ENCODE measurements at places on chromosomes 4 and X.

DNA sequence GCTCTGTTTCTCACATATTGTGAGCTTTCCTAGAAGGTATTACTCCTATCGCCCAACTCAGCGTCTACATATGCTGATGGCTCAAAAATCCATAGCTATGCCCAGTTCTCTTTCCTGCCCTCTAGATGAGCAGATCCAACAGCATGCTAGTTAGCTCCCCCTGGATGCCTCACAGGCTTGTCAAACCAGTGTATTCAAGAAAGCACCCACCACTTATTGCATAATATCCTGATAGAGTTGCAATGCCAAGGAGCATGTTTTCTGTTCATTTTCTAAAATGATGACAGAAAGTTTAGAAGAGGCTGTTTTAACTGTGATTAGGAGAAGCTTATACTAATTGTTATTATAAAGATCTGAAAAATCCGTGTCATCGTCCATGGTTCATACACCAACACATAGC lies 1.9 kb upstream of the PACRGL start:
- DNase-seq = peak; percentile 8

- no peak for DNase-seq
These were observed 82.3 kb downstream of the NEK1 start for GRCh38 chr4:169530048-169530447.

DNA sequence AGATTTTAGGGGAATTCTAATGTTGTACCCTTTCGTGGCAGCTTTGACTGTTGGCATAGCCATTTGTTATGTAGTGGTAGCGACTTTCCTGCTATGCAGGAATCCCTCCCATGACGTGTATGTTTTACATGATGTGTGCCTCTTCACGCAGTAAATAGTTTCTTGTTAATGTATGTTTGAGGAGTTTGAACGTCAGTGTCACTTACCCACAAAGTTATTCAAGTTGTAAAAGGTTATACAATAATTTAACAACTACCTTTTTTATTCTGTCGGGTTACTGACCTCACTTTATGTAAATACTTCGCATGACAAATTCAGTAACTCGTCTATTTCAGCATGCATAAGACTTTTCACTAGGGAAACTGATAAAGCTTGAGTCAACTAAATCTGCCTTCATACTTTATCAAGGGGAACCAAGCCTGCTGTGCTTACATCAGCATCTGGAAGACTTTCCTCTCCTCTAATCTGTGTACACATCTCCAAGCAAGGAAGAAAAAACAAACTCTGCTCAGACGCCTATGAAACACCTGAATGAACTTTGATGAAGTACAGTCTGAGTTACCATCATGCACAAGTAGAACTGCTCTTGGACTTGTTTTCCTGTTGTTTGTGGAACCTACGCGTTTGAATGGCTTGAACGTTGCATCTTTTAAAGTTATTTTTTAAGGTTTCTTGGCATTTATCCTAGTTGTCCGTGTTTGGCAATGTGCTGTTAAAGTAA lies 61.2 kb downstream of the SLC9A6 start:
- no peak for DNase-seq

DNA sequence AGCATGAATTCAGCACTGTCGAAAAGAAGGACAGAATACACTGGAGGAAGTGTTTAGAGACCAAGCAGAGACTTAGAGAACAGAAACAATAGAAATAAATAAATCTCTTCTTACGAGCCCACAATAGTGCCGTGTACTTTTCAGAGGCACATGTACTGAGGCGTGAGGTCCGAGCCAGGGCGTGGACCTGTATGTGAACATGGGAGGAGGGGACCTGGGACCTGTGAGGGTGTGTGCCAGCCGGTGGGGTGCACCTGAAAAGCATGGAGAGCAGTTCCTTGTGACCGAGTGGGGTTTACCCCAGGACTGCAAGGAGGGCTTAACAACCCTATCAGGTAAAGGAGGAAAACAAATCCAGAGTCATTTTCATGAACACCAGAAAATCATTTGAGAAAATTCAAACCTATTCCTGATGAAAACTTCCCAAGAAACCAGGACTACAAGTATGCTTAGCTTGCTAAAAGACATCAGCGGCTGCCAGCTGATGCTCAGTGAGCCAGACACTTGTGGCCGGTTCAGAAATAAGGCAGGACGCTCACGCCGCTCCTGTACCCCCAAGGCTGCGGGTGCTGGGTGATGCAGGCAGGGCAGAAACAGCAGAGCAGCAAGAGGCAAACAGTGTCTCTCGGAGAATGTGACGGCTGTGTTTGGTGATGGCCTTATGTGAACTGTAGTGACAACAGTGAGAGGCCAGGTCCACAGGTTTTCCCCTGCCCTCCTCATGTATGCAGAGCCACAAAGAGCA lies 37.1 kb downstream of the NELFA start:
- no peak for DNase-seq

- no peak for DNase-seq
These were observed 58.7 kb downstream of the FNIP2 start for GRCh38 chr4:158827543-158827981.

GRCh38 chrX:1592470-1593142 lies 1.2 kb downstream of the AKAP17A start:
- DNase-seq = no peak

- no peak for DNase-seq
These were observed 95.0 kb downstream of the GEMIN8 start for GRCh38 chrX:13934731-13935130.

- no peak for DNase-seq
These were observed 5.4 kb upstream of the PRICKLE3 start for GRCh38 chrX:49191574-49192011.

Measured in fibroblast of skin of scalp (primary cell).